ENCODE measurements at places on chromosomes 7 and 10. TPM values are rescaled to one million over a fixed set of nuclear protein-coding genes. Genes with fewer than 3 reads are reported as not detected.

- no peak overlapping the region for H3K27ac ChIP-seq
- no peaks in the 10 kb centered on the region for H3K36me3 ChIP-seq
- no peak overlapping the region for H3K4me3 ChIP-seq
- DNase-seq, result no peak
These were observed 98.2 kb downstream of the HDAC9 start for GRCh38 chr7:18593602-18594279.

DNA sequence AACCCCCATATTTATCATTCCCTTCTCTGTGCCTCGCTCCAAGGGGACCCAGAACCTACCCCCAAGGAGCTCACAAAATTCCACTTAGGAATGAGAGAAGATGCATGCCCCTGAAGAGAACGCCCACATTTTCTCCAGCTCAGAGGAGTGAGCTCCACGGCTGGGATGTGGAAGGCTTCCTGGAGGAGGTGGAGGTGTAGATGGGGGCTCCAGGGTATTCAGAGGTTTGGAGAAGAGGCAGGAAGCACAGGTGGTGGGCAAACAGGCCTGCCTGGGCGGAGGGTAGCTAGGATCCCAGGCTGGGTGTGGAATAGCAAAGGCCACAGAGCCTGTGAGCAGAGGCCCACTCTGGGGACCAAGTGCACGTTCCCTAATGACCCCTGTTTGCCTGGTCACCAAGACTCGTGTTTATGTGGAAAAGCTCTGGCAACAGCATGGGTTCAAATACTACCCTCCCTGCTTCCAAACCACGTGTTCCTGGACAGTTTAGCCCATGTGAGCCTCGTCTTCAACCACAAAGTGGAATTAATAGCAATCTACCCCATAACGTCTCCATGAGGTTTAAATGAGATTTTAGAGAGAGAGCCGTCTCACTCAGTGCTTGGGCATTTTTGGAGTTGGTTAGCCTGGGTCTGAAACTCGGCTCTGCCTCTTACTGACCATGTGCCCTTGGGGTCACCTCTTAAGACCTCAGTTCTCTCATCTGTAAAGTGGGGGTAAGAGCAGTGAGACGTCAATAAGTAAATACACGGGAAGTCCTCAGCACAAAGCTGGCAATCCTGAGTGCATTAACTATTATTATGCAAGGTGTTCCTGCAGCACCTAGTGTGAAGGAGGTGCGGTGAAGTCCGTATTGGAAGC, 24.7 kb downstream of the UNC5B start:
- no peak for DNase-seq
- H3K36me3 ChIP-seq, result no peaks in the 10 kb centered on the region
- no peaks in the 10 kb centered on the region for H3K4me1 ChIP-seq
- no peak overlapping the region for H3K27ac ChIP-seq
- no peaks in the 10 kb centered on the region for H3K27me3 ChIP-seq
- H3K4me3 ChIP-seq, result no peak overlapping the region

The UFSP1 gene
- 2.0 TPM for total RNA-seq

DNA sequence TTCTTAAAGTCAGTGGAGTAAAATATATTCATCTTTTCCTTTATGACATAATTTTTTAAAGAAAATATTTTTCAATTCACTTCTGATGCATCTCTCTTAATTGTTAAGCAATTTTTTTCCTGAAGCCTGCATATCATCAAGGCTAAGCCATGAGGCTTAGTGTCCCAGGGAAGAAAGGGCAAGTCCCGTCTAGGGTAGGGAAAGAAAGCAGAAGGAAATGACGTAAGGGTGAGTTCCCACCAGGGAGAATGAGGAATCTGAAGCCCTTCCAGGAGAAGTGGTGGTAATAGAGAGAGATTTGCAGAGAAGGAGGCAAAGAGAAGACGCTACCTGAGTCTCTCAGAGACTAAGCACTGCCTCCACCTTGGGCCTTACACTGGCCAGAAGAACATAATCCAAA, 96.8 kb upstream of the NFE2L3 start:
- no peaks in the 10 kb centered on the region for H3K36me3 ChIP-seq
- H3K27me3 ChIP-seq, result no peaks in the 10 kb centered on the region
- H3K4me3 ChIP-seq, result no peak overlapping the region
- no peak for DNase-seq
- no peak overlapping the region for H3K27ac ChIP-seq
- H3K4me1 ChIP-seq, result no peaks in the 10 kb centered on the region

- peak overlapping the region; percentile 90 for H3K4me3 ChIP-seq
- no peaks in the 10 kb centered on the region for H3K27me3 ChIP-seq
These were observed 396 bp upstream of the TAF5 start for GRCh38 chr10:103367379-103367781.

The FKBP9 gene
- total RNA-seq, result 45.3 TPM

GRCh38 chr7:33882040-33882837, 23.1 kb upstream of the BMPER start:
- no peak for DNase-seq
- H3K36me3 ChIP-seq, result no peaks in the 10 kb centered on the region
- no peak overlapping the region for H3K27ac ChIP-seq
- no peak overlapping the region for H3K4me3 ChIP-seq
- H3K4me1 ChIP-seq, result no peaks in the 10 kb centered on the region

DNA sequence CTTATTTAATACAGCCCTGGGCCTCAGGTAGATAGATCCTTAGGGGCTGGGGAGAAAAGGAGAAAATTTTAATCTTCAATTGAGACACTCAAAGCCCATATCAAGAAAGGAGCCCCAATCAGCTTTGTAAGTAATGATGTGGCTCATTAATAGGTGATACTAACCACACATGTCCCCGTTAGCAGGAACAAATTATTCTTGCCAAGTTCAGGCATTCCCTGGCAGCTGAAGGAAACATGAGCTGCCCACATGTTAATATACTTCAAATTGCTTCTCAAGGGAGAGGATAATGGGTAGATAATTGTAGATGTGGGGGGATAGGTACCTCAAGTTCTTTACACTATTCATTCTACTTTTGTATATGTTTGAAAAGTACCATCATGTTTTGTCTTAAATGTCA, 14.5 kb downstream of the IFIT5 start:
- no peaks in the 10 kb centered on the region for H3K27me3 ChIP-seq
- DNase-seq, result no peak
- no peak overlapping the region for H3K4me3 ChIP-seq
- peaks cover 16% of the 10 kb centered on the region for H3K4me1 ChIP-seq

GRCh38 chr7:16712916-16713315, 40.6 kb upstream of the TSPAN13 start:
- no peak overlapping the region for H3K4me3 ChIP-seq
- H3K36me3 ChIP-seq, result no peaks in the 10 kb centered on the region
- H3K27me3 ChIP-seq, result no peaks in the 10 kb centered on the region
- no peaks in the 10 kb centered on the region for H3K4me1 ChIP-seq
- H3K27ac ChIP-seq, result no peak overlapping the region

DNA sequence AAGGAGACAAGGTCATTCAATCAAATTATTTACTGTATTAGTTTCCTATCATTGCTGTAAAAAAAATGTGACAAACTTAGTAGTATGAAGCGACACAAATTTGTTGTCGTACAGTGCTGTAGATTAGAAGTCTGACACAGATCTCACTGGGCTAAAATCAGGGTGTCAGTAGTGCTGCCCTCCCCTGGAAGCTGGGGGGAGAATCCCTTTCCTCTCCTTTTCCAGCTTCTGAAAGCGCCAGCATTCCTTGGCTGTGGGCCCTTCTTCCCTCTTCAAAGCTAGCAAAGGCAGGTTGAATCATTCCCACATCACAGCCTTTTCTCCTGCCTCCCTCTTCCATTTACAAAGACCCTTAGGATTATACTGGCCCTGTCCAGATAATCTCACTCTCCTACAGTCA, 28.0 kb downstream of the VPS41 start:
- no peaks in the 10 kb centered on the region for H3K36me3 ChIP-seq
- H3K27ac ChIP-seq, result no peak overlapping the region
- H3K27me3 ChIP-seq, result no peaks in the 10 kb centered on the region
- no peaks in the 10 kb centered on the region for H3K4me1 ChIP-seq

The BEND7 gene
- total RNA-seq, result 14.5 TPM

- no peaks in the 10 kb centered on the region for H3K36me3 ChIP-seq
- H3K27me3 ChIP-seq, result no peaks in the 10 kb centered on the region
- no peak for DNase-seq
These were observed 363.2 kb downstream of the AUTS2 start for GRCh38 chr7:69961436-69961835.

- no peak overlapping the region for H3K4me3 ChIP-seq
- no peak overlapping the region for H3K27ac ChIP-seq
- no peaks in the 10 kb centered on the region for H3K27me3 ChIP-seq
- no peaks in the 10 kb centered on the region for H3K4me1 ChIP-seq
These were observed 69.1 kb downstream of the INPP5A start for GRCh38 chr10:132606536-132607316.
